ENCODE measurements at places on chromosomes 11 and 22. TPM values are rescaled to one million over a fixed set of nuclear protein-coding genes. Genes with fewer than 3 reads are reported as not detected.

The TBX1 gene
- polyA plus RNA-seq: not detected

GRCh38 chr11:105236664-105237063 is 97.1 kb upstream of the CARD18 start:
- no peaks in the 10 kb centered on the region for H3K4me1 ChIP-seq
- H3K27me3 ChIP-seq: no peaks in the 10 kb centered on the region
- H3K36me3 ChIP-seq: no peaks in the 10 kb centered on the region
- DNase-seq: no peak
- no peak overlapping the region for H3K4me3 ChIP-seq

GRCh38 chr11:62264004-62264403 is 6.0 kb upstream of the SCGB2A2 start:
- DNase-seq: no peak
- H3K27ac ChIP-seq: no peak overlapping the region
- no peaks in the 10 kb centered on the region for H3K36me3 ChIP-seq
- H3K27me3 ChIP-seq: no peaks in the 10 kb centered on the region

GRCh38 chr11:118842369-118842768 is 41.3 kb upstream of the CXCR5 start:
- DNase-seq: no peak
- no peak overlapping the region for H3K4me3 ChIP-seq
- H3K27ac ChIP-seq: no peak overlapping the region
- no peaks in the 10 kb centered on the region for H3K27me3 ChIP-seq

The TBRG1 gene
- polyA plus RNA-seq: 29.5 TPM

GRCh38 chr11:70359451-70360205 is 38.7 kb upstream of the CTTN start:
- DNase-seq: no peak
- H3K4me1 ChIP-seq: no peaks in the 10 kb centered on the region
- no peak overlapping the region for H3K4me3 ChIP-seq

The OR52A1 gene
- polyA plus RNA-seq: not detected

GRCh38 chr11:113954235-113954634 is 20.7 kb upstream of the HTR3A start:
- no peaks in the 10 kb centered on the region for H3K4me1 ChIP-seq
- DNase-seq: no peak
- no peak overlapping the region for H3K4me3 ChIP-seq
- no peaks in the 10 kb centered on the region for H3K36me3 ChIP-seq
- H3K27me3 ChIP-seq: peaks cover 4% of the 10 kb centered on the region
- no peak overlapping the region for H3K27ac ChIP-seq

GRCh38 chr22:39748877-39749276 is 144.7 kb downstream of the ENTHD1 start:
- H3K36me3 ChIP-seq: no peaks in the 10 kb centered on the region
- no peaks in the 10 kb centered on the region for H3K4me1 ChIP-seq
- no peak overlapping the region for H3K4me3 ChIP-seq
- no peak overlapping the region for H3K27ac ChIP-seq

DNA sequence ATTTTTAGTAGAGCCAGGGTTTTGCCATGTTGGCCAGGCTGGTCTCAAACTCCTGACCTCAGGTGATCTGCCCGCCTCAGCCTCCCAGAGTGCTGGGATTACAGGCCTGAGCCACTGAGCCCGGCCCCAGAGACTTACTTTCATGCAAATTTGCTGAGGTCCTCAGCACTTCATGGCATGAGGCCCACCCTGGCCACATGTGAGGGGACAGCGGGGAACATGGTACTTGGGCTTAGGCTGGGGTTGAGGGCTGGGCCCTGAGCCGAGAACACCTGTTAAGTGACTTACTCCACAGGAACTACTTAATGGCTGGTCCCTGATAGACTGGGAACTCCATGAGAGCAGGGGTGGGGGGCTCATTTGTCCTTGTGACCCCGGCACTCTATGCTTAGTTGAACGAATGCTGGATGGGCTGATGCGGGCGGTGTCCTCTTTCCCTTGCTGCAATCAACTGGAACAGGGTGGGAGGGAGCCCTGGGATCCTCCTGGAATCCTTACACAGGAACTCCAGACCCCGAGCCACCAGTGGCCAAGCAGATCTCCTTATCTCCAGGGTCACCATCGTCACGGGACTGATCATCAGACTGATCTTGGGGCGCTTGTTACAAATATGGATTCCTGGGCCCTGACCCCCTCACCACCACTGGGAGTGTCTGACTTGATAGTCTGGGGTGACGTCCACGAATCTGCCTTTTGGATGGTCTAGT is 1.0 kb downstream of the VSIG10L2 start:
- no peaks in the 10 kb centered on the region for H3K36me3 ChIP-seq
- no peak overlapping the region for H3K27ac ChIP-seq

DNA sequence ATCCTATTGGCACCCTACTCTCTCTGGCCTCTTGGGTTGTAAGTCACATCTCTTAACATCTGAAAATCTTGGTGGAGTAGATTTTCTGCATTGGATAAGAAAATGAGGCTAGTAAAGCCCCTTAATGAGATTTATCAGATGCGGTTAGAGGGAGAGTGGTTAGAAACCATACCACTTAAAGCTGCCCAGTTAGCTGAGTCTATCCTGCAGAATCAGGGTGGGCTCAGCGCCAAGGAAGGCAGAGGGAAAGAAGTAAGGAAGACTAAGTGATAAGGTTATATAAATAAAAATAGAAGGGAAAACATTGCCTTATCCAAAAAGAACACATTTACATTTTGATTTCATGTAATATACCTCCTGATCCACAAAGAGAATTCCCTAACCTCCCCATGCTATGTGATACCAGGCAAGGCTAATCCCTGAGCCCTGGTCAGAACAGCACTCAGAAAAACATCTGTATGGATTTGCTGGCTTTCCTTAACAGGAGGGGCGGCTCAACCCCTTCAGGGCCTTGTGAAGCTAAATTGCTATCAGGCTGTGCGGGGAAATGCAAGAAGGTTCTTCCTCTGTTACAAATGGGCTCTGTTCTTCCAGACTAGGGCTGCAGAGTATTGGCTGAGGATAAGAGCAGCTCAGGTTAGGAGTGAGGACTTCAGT is 101.7 kb downstream of the SNX19 start:
- H3K4me1 ChIP-seq: no peaks in the 10 kb centered on the region
- H3K4me3 ChIP-seq: no peak overlapping the region
- no peak overlapping the region for H3K27ac ChIP-seq
- no peaks in the 10 kb centered on the region for H3K36me3 ChIP-seq
- H3K27me3 ChIP-seq: peaks cover 3% of the 10 kb centered on the region

The CNGA4 gene
- not detected for polyA plus RNA-seq

GRCh38 chr11:64095273-64095817 is 59.6 kb downstream of the FLRT1 start:
- no peak overlapping the region for H3K27ac ChIP-seq
- H3K36me3 ChIP-seq: no peaks in the 10 kb centered on the region
- no peak overlapping the region for H3K4me3 ChIP-seq
- H3K4me1 ChIP-seq: no peaks in the 10 kb centered on the region
- no peak for DNase-seq

The SNU13 gene
- 458 TPM for polyA plus RNA-seq

DNA sequence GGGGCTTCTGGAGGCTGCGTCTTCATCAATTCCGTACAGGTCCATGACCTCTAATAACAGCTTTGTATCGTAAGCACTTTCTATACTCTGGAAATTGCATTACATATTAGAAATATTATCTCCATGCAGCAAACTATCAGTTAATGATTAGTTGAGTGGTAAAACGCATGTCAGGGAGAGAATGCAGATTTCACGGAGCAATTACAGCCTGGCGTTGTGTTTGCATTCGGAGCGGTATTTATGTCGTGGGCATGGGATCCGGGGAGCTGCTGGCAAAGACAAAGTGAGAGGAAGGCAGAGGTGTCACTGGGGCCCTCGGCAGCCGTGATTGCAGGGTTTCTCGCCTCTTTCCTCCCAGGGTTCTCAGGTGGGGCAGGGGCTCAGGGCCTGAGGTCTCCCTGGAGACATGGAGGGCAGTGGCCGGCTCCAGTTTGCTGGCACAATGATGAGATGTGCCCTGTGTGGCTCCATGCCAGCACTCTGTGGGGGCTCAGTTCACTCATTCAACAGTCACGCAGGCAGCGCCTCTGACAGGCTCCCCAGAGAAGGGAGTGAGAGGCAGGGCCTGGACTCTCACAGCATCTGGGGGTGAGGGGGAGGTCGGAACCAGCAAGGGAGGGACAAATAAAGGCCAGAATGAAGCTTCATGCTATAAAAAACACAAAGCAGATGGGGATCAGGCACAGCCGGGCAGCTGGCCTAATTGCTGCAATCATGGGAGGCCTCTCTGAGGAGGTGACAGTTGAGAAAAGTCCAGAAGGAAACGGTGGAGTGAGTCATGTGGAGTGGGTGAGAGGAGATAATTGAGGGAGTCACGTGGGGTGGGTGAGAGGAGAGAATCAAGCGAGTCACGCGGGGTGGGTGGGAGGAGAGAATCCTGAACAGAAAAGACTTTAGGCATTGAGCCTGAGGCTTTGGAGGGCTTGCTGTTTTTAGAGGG is 1002.7 kb downstream of the BRD1 start:
- H3K4me3 ChIP-seq: no peak overlapping the region
- no peak overlapping the region for H3K27ac ChIP-seq
- no peaks in the 10 kb centered on the region for H3K27me3 ChIP-seq
- no peaks in the 10 kb centered on the region for H3K4me1 ChIP-seq
- no peaks in the 10 kb centered on the region for H3K36me3 ChIP-seq

The MYEOV gene
- not detected for polyA plus RNA-seq

DNA sequence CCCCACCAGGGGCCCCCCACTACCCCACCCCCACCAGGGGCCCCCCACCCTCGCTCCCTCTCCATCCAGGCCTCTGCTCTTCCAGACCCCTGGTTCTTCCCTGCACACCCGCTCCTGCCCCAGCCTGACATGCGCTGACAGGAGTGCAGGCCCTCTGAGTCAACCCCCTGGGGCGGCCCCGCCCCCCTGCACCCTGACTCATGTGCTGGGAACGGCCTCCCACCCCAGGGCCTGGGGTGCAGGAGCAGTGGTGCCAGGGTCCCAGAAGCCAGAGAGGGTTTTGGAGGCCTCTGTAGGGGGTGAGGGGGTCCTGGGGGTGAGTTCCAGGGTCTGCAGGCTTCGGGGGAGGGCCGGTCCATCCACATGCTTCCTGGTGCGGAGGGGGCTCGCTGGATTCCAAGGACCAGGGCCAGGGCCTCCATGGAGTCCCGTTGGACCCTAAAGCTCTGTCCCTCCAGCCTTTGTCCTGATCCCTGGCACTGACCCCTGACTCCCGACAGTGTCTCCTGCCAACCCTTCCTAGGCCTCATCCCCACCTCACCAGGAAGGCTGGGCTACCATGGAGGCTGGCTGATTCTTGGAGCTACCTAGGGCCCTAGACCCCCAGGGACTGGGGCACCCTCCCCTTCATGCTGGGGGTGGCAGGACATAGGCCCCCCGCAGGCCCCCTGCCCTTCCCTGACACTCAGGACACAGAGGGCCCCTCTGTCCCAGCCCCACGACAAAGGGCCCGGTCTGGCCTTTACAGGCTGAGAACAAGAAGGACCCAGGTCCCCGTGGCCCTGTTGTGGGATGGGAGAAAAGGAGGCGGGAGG is 583 bp upstream of the PKP3 start:
- H3K4me3 ChIP-seq: no peak overlapping the region
- no peak overlapping the region for H3K27ac ChIP-seq
- no peaks in the 10 kb centered on the region for H3K4me1 ChIP-seq
- H3K27me3 ChIP-seq: no peaks in the 10 kb centered on the region
- H3K36me3 ChIP-seq: no peaks in the 10 kb centered on the region

GRCh38 chr11:71281831-71282230 is 29.5 kb upstream of the SHANK2 start:
- H3K4me1 ChIP-seq: no peaks in the 10 kb centered on the region
- no peaks in the 10 kb centered on the region for H3K27me3 ChIP-seq
- no peak overlapping the region for H3K4me3 ChIP-seq
- DNase-seq: no peak

The ZNF280B gene
- polyA plus RNA-seq: 1.7 TPM

The KIAA0930 gene
- polyA plus RNA-seq: 17.4 TPM

The HMGXB4 gene
- 23.8 TPM for polyA plus RNA-seq

DNA sequence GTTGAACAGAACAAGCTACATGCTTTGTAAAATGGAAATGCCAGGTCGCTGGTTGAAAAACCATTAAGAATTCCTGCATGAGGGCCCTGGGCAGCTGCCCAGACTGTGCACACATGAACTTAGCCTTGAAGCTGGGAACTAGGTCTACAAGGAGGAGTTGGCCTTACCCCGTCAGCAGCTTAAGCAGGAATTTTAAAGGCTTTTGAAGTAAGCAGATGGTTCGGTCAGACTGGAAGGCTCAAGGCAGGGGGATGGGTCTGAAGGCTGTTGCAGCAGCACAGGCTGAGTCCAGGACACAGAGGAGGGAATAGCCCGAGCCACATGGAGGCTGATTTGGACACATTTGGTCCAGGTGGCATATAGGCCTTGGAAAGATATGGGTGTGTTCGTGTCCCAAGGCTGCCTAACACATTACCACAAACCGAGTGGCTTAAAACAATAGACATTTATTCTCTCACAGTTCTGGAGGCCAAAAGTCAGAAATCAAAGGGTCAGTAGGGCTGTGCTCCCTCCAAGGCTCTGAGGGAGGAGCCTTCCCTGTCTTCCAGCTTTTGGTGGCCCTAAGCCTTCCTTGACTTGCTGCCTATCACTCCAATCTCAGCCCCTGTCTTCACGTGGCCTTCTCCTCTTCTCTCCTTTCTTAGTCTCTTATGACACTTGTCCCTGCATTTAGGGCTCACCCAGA is 11.6 kb downstream of the LIF start:
- H3K27me3 ChIP-seq: no peaks in the 10 kb centered on the region
- H3K4me1 ChIP-seq: no peaks in the 10 kb centered on the region
- no peaks in the 10 kb centered on the region for H3K36me3 ChIP-seq

- H3K4me3 ChIP-seq: no peak overlapping the region
- no peaks in the 10 kb centered on the region for H3K36me3 ChIP-seq
- no peak for DNase-seq
- no peaks in the 10 kb centered on the region for H3K27me3 ChIP-seq
Measured at GRCh38 chr11:12430954-12431595, 53.7 kb downstream of the PARVA start.

The PTPN5 gene
- not detected for polyA plus RNA-seq

All from GM12878 (cell line).